Stimulated activated CD4-positive, alpha-beta T cell treated with anti-CD3 and anti-CD28 coated beads, Interleukin-15, amount 100 ng/mL, for 1 hour (primary cell): ENCODE measurements at places on chromosomes 6 and 20.

- DNase-seq: no peak
Measured at GRCh38 chr6:14671261-14671681, 553.7 kb downstream of the CD83 start.

GRCh38 chr6:33181141-33181540 lies 11.1 kb downstream of the COL11A2 start:
- no peak for DNase-seq

DNA sequence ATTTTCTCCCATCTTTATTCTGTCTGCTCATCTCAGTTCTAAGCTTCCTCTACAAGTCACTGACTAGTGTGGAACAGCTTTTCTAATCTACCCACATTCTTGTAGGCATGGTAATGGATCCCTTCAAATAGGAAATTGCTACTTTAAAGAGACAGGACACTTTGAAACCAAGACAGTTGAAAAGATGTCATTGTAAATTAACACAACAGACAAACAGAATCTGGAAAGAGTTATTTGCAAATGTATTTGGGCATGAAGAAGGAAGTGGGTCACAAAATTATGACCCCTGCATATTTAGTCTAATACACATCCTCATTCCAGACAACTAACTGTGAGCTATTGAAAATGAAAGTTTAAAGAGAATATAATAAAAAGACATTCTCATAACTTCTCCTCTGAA lies 298.2 kb upstream of the MARCKS start:
- no peak for DNase-seq

DNA sequence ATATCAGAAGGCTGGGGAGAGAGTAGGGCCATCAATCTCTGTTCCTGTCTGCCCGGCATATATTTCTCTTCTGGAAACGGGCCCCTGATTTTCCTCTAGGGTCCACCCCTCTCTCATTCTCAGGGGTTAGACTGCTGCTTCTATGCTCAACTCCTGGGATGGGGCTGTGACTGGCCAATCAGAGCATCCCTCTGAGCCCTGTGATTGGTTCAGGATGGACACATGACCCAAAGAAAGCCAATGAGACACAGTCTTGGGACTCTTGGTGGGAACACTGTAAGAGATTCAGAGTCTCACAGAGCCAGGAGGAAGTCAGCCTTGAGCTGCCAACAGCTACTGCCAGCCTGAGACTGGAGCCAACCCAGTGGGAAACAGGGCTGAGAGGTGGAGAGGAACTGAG lies 31.0 kb upstream of the KCNB1 start:
- no peak for DNase-seq

DNA sequence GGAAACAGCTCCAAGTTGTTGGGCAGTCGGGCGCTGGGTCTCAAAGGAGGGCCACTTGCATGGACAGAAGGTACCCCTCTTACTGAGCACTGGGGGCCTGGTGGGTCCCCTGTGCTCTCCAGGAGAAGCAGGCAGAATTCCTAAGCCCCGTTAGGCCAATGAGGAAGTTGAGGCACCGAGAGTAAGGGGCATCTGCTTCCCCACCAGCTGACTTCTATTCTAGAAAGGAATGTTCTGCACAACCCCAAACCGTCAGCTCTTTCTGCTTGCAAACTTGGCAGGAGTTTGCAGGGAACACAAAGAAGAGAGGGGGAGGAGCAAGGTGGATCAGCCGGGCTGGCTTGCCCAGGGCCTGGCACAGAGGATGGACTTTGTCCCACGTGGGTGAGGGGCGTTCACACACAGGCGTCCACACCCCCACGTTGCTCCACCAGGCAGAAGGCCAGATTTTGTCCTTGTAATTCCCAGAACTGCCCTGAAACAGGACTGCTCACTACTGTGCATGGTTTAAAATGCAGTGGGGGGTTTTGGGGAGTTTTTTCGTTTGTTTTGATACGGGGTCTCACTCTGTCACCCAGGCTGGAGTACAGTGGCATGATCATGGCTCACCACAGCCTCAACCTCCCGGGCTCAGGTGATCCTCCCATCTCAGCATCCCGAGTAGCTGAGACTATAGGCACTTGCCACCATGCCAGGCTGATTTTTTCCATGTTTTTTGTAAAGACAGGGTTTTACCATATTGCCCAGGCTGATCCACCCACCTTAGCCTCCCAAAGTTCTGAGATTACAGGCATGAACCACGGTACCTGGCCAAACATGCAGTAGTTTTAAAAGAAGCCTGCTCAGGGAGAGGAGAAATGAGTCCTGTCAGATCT lies 93.3 kb downstream of the SNX5 start:
- DNase-seq: no peak

DNA sequence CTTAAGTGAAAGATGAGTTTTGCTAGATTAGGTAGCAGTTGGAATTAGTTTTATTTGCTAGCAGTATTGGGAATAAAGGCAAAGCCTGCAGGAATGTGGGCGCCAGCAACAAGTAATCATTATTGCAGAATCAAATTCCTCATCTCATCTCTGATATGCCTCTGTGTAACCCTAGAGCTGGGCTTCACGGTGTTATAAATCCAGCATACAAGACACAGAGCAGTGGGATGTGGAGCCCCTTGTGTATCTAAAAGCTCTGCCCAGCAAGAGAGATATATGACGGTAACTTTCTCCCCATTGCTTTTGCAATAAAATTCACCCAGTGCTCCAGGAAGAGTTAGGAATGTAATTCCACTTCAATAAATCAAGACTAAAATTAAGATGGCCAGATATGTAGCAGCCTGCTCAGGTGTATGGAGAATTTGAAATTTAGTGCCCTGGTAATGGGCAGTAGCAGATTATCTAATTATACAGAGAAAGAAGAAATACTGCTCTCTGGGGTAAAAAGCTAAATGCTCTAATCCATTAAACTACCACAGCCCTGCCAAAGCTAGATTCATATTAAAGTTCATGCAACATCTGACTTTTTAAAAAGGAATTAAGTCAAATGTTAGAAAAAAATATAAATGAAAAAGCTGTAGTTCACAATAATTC lies 5.6 kb upstream of the BLOC1S5 start:
- no peak for DNase-seq

GRCh38 chr6:51927450-51927849 lies 160.0 kb downstream of the PKHD1 start:
- no peak for DNase-seq

- no peak for DNase-seq
Measured at GRCh38 chr6:82910820-82911219, 154.8 kb downstream of the UBE3D start.

DNA sequence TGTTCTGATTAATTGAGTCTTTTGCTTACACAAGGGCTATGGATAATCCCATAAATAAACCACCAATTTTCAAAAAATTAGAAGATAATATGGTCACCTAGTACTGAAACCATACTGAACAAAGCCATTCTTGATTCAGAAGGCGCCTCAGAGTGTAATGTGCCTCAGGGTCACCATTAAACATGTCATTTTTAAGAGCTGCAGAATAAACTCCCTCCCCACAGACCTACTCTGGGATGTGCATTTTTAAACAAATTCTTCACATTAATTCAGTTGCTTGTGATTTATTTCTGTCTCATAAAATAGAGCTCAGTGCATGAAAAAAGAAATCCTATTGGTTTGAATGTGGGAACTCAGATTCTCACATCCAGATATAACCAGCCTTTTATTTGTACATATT lies 202.1 kb upstream of the HEY2 start:
- no peak for DNase-seq

GRCh38 chr6:163635315-163635714 lies 220.8 kb downstream of the QKI start:
- DNase-seq: no peak

DNA sequence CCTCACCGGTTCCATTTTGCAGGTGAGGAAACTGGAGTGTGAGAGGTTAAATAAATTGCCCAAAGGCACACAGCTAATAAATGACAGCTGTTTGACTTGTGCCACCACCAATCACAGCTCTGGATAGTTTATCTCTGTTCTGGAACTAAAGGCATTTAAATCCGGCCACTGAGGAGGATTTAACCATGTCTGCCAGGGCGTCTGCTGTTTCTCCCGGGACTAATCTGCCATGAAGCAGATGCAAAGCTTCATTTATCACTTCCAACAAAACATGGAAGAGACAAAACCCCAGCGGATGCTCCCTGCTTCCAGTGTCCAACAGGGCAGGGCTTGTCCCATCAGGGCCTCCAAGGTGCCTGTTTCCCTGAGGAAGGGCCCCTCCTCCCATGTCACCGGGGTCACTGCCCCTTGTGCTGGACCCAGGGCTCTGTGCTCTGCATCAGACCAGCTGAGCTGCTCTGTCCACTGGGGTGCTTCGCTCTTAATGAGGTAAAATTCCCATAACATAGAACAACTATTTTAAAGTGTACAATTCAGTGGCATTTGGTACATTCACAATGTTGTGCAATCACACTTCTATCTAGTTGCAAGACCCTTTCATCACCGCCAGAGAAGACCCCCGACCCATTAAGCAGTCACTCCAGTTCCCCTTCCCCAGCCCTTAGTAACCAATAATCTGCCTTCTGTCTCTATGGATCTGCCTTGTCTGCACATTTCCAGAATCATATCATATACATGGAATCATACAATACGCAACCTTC lies 244.3 kb downstream of the PTPRT start:
- DNase-seq: no peak

- no peak for DNase-seq
Measured at GRCh38 chr6:113104951-113105350, 752.2 kb upstream of the MARCKS start.

DNA sequence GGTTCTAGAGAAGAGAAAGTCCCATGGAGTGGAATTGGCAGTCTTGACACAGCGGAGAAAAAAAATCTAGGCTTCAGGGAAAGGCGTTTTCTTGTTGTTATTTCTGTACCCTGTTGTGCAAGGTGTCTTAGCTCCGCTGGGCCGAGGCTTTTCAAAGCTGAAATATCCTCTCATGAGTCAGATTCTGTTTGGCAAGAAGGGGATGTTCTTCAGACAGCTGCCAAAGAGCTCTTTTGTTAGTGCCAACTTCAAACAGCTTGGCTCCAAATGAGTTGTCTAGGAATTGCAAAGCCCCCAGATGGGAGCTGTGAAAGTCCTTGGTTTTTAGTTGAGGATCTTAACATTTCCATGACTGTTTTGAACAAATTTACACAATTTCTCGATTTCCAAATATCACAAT lies 45.6 kb downstream of the LRRN4 start:
- no peak for DNase-seq

DNA sequence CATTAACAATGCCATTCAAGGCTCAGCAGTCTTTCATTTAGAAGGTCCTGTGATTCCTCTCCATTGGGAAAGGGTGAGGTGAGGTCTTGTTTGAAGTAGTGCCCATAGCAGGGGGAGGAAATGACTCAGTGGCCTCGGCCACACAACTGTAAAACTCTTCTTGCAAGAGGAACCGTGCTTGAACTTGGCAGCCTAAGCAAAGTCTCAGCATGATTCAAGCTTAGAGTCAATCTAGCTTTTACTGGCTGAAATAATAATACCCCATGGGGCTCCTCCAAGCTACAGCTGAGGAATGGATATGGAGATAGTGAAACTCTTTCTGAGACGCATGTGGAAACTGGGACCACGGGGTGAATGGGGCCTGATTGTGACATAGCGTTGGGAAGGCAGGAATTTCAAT lies 428.2 kb downstream of the BMP2 start:
- DNase-seq: no peak

- DNase-seq: no peak
Measured at GRCh38 chr6:149483849-149484655, 762 bp downstream of the ZC3H12D start.

GRCh38 chr6:138105880-138106664 lies 1.1 kb downstream of the PERP start:
- no peak for DNase-seq

- DNase-seq: no peak
Measured at GRCh38 chr20:25019381-25020155, 27.0 kb upstream of the APMAP start.

DNA sequence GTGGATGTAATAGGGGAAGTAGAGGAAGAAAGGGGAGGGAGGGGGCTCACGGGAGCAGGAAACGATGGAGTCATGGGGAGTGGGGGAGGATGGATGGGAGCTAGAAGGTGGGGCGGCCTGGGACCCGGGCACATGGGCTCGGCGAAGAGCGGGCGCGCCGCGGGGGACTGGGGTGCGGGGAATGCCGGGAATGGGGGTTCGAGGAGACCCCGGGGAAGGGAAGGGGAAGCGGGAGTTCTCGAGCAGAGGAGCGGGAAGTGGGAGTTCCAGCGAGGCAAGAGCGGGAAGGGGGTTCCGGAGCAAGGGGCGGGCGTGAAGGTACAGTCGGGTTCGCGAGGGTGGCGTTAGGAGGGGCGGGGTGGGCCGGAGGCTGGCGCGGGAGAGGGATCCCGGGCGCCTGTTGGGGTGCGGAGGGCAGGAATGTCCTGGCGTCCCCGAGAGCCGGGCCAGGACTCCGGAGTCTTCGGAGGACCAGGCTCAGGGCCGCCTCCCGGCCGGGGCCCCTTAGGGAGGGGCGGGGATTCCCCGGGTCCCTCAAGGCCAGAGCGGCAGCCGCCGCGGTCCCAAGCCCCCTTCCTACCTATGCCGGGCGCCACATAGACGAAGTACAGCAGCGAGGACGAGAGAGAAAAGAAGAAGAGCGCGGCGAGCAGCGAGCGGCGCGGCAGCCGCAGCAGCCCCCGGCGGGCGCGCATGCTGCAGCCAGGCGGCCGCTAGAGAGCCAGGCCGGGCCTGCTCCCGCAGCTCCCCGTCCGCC lies 504 bp downstream of the B4GALT5 start:
- DNase-seq: no peak

DNA sequence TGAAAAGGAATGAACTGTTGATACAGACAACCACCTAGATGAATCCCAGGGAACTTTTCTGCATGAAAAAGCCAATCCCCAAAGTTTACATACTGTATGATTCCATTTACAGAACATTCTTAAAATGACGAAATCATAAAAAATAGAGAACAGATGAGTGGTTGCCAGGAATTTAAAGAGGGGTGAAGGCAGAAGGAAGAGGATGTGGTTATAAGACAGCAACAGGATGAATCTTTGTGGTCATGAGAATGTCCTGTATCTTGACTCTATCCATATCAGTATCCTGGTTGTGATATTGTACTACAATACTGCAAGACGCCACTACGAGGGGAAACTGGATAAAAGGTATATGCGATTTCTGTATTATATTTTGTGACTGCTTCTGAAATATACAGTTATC lies 70.1 kb upstream of the EMILIN3 start:
- DNase-seq: no peak

GRCh38 chr20:44018259-44018941 lies 103.7 kb downstream of the TOX2 start:
- DNase-seq: no peak

- DNase-seq: no peak
Measured at GRCh38 chr20:17571153-17571527, 1.3 kb downstream of the DSTN start.

GRCh38 chr6:137962725-137963124 lies 95.7 kb downstream of the TNFAIP3 start:
- DNase-seq: no peak

- DNase-seq: no peak
Measured at GRCh38 chr20:42406826-42407225, 782.9 kb downstream of the PTPRT start.

DNA sequence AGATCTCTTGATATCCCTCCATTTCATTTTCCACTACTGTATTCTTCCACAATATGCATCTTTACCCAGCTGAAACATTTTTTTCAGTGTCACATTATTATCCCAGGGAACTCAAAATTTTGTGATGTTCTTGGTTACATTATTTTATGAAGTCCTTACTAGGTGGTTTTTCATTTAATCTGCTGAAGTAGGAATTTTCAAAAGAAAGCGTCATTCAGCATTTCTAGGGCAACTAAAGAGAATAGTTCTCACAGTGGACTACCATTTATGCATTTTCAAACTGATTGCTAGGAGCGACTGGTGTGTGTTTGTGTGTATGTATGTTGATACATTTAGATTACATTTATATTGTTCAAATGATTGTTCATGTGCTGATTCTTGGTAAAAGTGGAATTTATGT lies 2.4 kb upstream of the TMEM30A start:
- DNase-seq: no peak

- no peak for DNase-seq
Measured at GRCh38 chr6:105330913-105331312, 72.0 kb downstream of the PREP start.
